ENCODE measurements at places on chromosomes 5 and 9.

- DNase-seq: no peak
Observed at GRCh38 chr9:132986640-132987620, 8.4 kb downstream of the GFI1B start.

GRCh38 chr5:78720227-78720985 lies 71.8 kb upstream of the LHFPL2 start:
- DNase-seq: no peak

- DNase-seq: no peak
Observed at GRCh38 chr9:72925891-72926290, 27.0 kb downstream of the ALDH1A1 start.

DNA sequence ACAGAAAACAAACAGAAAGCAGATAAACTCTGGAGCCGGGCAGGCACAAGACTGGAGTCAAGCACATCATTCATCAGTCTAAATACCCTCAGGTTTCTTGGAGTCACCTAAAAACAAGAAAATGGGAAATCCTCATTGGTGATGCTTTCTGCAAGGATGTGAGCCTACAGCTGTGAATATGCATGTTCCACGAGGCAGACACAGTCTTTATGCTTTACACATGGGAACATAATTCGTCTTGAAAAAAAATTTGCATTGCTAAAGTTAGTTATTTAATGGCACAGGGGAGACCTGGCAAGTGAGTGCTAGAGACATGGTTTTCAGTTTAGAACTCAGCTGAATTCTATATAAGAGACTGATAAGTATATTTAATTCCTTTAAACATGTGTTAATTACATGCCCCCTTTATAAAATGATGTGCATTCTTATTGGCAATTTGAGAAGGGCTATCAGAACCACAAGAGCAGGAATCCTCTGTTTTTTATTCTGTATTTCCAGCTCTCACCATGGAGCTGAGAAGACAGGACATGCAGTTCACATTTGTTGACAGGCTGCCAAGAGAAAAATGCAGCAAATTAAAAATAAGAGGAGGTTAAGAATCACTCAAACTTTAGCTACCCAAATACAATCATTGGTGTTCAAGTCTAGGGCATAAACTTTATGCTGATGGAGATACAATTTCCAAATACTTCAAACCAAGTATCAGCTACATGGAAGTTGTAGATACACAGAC lies 438.0 kb upstream of the MPDZ start:
- no peak for DNase-seq

- DNase-seq: no peak
Observed at GRCh38 chr9:27351438-27351837, 54.5 kb upstream of the EQTN start.

DNA sequence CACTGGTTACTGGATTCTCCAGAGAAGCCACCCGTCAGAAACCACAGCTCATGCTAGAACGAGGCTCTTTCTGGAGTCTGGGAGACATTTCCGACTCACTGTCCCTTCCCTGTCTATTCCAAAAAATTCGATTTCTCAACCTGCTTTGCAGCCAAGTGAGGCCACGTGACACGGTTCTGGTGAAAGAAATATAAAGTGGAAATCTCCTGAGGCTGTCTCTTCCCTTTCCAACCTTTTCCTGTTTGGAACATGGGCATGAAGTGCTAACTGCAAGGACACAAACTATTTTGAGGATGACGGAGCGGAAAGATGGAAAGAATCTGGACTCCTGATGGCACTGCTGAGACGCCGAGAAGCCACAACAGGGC lies 6.1 kb upstream of the PTGS1 start:
- no peak for DNase-seq

DNA sequence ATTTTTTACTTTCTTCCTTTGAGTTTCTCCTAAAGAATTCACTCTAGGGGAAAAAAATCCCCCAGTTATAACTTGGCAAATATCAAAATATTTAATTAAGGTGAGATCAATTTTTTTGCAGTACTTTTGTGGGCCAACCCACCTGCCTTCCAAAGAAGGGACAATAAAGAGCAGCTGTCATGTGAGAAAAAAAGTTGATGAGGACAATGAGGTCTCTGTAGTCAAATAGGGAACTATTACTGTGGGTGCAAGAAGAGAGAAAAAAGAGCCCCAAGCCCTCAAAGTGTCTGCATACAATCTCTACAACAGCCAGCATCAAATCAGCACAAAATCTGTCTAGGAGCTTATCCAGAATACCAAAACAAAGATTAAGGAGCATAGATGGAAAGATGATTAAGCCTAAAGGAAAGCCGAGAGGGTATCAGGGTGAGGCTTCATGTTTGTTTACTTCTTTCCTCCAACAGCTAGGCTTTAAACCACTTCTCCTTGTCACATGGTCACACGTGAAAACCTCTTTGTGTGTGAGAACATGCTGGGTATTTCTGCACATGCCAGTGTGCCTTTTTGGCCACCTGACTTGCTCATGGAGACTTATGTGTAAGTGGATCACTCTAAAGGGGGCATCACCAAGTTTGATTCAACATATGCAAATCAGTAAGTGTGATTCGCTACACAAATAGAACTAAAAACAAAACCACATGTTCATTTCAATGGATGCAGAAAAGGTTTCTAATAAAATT lies 19.2 kb upstream of the FYB1 start:
- no peak for DNase-seq
